ENCODE measurements at places on chromosomes 3 and 15. TPM values are rescaled to one million over a fixed set of nuclear protein-coding genes. Genes with fewer than 3 reads are reported as not detected.

ACSBG1 gene
- 0.54 TPM for polyA plus RNA-seq

GOLGA8B gene
- polyA plus RNA-seq, result 18.2 TPM

ZNF662 gene
- polyA plus RNA-seq, result 17.4 TPM

FBXO40 gene
- polyA plus RNA-seq, result 2.0 TPM

SEC62 gene
- 74.0 TPM for polyA plus RNA-seq

FETUB gene
- not detected for polyA plus RNA-seq

DUOX1 gene
- 1.4 TPM for polyA plus RNA-seq

FAM227B gene
- polyA plus RNA-seq, result 5.9 TPM

All from muscle of leg (tissue), 16 donors.